ENCODE measurements at places on chromosomes 7 and 10.
A peak's percentile ranks its signal among the peaks of the same experiment; 100 is the strongest.

DNA sequence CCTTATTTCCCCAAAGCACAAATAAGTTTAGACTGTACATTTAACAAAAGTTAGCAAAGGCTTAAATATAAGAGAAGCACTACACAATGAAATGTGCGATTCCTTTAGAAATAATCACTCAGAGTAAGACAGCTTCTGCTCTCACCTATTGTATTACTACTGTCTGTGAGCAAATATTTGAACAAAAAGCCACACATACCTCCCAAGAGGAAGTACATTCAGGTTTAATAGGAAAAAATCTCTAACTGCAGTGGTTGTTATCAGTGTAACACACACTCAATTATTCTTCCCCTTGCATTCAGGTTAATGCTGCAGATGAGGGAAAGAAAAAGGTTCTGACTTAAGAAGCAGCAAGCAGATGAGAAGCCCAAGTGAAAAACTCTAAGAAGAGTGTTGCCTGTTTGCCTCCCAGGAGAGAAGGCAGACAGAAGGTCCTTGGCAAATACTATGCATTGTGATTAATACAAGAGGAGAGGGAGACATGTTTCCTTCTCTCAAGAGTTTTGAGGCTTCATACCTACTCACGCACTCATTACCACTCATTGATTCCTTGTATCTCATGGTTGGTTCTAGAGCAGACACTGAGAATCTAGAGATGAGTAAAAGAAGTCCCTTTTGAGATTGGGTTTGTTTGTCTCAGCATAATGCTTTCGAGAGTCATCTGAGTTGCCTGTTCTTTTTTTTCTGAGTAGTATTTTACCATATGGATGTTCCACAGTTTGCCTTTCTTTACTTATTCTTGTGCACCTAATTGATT is 13.6 kb downstream of the GIMAP4 start:
- DNase-seq: no peak

- DNase-seq: no peak
Observed at GRCh38 chr7:50806143-50806542, 23.4 kb upstream of the GRB10 start.

GRCh38 chr10:5911670-5912069 is 21.6 kb downstream of the FBH1 start:
- DNase-seq: no peak

DNA sequence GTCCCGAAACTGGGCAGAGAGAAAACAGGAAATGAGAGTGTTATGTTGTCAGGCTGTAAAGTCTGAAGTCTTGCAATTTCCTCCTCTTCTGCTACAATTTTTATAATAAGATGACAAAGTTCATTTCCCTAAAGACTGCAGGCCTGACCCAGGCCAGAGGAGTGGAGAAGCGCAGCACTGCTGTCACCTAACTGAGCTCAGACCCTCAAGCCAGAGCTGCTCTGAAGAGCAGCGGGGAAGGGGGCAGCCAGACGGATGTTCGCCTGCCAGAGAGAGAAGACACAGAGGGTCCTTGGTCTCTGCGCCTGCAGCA is 12.6 kb upstream of the AOAH start:
- no peak for DNase-seq

DNA sequence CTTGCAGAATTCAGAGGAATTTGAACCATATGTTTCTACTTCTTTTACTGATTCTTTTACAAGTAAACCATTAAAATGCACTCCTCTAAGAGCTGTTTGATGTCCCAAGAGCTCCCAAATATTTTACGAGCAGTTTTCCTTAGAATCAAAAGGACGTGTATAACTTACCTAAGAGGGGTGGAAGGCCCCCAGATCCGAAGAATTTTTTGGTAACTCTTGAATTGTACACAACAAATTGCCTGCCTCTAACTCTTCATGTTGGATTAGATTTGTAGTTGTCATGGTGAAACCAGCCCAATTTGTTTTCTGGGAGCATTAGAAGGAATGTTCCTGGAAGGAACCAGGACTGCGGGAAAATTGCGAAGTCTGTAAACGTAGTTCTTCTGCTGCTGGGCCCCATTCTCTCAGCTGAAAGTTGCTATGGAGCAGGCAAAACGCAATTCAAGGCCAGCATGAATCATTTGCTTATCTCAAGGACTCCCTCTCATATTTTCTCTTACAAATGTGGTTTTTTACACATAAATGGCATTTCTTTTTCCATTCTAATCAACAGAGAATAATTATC is 124.8 kb upstream of the TMEM72 start:
- no peak for DNase-seq

- no peak for DNase-seq
Observed at GRCh38 chr10:105545101-105545500, 904.0 kb downstream of the SORCS3 start.

DNA sequence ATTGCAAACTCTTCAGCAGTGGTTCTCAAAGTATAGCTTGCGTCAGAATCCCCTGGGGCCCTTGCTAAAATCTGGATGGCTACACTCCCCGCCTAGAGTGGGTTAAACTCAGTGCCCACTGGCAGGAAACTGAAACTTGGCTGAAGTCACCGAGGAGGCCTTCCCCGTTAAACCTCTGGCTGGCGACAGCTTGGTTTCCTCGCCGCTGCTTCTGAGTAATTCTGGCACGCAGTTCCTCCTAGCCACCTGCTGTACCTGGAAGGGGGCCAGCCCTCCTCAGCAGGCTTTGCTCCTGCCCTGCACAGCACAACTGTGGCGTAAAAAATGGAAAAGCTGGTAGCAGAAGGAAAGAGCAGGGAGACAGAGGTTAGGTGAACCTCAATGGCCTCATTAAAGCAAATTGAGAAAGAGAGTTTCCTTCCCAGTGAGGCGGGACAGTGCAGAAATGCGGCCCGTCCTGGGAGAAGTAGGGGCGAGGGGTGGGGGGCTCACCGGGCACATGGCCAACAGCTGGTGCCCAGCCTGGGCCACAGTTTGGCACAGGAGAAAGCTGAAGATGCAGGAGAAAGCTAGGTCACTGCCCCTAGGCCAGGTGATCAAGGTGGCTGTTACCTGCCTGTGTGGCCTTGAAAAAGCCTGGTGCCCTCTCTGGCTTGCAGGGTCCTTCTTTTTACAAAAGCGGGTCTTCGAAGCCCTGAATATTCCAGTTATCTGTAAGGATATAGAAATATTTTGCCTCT is 46.6 kb downstream of the ALOX5 start:
- DNase-seq: peak; percentile 60

- no peak for DNase-seq
Observed at GRCh38 chr7:109637428-109637990, 1067.8 kb downstream of the DNAJB9 start.

DNA sequence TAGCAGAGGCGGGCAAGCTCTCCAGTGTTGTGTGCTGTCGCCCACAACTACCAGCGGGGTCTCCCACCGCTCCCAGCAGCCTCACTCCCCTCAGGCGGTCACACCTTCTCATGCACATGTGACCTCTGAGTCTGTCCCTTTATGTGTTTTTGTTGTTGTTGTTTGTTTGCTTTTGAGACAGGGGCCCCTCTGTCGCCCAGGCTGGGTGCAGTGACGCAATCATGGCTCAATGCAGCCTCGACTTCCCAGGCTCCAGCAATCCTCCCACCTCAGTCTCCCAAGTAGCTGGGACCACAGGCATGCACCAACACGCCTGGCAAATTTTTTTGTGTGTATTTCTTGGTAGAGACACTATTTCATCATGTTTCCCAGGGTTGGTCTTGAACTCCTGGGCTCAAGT is 1.5 kb downstream of the CPSF4 start:
- no peak for DNase-seq

DNA sequence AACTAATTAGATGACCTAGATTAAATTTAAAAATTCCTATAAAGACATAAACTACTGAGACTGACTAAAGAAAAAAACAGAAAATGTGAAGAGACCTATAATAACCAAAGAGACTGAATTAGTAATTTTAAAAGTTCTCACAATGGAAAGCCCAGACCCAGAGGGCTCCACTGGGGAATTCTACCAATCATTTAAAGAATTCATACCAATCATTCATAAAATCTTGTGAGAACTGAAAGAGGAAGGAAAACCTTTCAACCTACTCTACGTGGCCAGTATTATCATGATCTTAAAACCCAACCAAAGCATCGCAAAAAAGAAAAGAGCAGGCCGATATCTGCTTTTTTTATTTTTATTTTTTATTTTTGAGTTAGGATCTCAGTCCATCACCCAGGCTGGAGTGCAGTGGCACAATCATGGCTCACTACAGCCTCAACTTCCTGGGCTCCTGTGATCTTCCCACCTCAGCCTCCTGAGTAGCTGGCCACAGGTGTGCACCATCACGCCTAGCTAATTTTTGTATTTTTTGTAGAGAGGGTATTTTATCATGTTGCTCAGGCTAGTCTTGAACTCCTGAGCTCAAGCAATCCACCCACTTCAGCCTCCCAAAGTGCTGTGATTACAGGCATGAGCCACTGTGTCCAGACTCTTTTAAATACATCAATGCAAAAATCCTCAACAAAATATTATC is 48.6 kb downstream of the DGKI start:
- no peak for DNase-seq

- no peak for DNase-seq
Observed at GRCh38 chr7:2106440-2106839, 126.3 kb downstream of the MAD1L1 start.

- no peak for DNase-seq
Observed at GRCh38 chr10:7478727-7479457, 68.1 kb upstream of the SFMBT2 start.

DNA sequence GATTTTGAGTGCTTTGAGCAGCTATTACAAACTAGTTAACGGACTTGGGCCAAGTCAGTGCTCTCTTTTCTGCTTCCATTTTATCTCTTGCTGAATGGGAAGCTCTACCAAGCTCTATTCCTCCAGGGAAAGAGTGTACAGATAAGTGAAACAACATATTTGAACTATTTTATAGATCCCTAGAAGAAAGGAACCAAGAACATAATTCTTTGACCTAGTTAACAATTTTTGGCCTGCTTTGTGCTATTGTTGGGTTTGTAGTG is 244.8 kb downstream of the PRKG1 start:
- no peak for DNase-seq

- DNase-seq: no peak
Observed at GRCh38 chr10:112412696-112413095, 34.0 kb downstream of the ZDHHC6 start.

DNA sequence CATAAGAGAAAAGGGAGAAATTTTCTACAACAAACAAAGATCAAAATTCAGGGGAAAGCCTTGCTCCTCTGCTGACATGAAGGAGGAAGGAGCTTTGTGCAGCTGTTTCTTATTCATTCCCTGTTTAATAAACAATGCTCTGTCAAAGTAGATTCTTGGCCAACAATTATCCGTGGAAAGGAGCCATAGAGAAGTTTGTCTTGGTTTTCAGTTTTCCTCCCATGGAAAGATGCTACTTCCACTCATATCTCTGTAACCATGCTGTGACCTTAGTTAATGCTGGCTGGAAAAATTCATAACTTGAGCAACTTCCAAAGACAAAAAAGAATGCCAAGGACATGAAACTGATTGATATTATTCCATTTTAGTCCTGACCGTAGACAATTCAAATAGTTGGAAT is 8.1 kb downstream of the DDC start:
- DNase-seq: no peak

GRCh38 chr7:7293092-7293491 is 110.7 kb downstream of the C1GALT1 start:
- DNase-seq: no peak
